Stomach (tissue), 19 donors: ENCODE measurements at places on chromosomes 1 and 21. TPM values are rescaled to one million over a fixed set of nuclear protein-coding genes. Genes with fewer than 3 reads are reported as not detected.

DNA sequence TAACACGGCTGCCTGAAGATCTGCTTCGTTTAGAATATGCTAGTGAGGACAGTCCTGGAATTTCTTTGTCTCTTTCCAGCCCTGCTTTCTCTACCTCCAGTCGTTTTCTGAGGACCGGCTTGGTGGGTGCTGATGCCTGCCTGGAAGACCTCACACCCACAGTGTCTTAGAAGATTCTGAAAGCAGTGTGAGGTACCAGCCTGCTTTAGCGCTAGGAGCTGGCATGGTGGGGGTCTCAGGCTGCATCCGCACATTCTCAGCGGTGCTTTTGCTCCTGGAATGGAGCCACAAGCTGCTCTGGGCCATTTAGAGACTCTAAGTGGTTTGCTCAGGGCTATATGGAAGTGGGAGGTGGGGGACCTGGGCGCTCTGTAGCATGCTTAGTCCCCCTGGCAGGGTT is 61.4 kb downstream of the CD247 start:
- H3K4me3 ChIP-seq, result no peak overlapping the region
- H3K27ac ChIP-seq, result peak overlapping the region; percentile 79
- H3K27me3 ChIP-seq, result no peaks in the 10 kb centered on the region
- no peaks in the 10 kb centered on the region for H3K36me3 ChIP-seq
- H3K4me1 ChIP-seq, result peaks cover 18% of the 10 kb centered on the region

DNA sequence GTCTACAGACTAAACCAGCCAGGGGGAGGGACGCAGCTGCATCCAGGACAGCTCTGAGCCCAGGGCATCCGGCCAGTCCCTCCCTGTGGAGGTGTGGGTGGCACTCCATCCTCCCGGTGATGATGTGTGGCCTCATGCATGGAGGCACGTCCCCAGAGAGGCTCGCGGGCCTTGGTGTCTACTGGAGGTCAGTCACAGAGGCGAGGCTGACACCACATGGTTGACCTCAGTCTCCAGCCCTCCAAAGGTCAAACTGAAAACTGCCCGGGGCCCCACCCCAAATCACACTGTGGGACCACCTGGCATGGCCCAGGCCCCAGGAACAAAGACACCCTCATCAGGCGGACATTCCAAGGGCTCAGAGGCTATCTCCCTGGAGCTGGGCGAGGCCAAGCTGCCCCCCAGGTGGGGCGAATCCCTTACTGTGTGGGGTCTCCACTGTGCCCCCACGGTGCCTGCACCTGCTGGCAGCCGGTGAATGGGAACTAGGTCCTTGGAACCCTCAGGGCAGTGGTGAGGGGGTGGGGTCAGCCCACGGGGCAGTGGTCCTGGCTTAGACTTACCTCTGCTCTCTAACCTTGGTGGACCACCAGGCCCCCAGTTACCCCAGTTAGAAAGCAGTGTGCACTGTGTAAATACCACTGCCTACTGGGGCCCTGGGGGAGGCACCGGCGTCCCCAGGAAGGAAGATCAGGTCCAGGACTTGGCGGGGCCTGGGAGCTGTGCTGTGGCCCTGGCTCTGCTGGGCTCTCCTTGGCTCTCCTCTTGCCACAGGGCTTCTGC is 49.1 kb downstream of the TRPM2 start:
- H3K4me3 ChIP-seq, result no peak overlapping the region
- H3K36me3 ChIP-seq, result peaks cover 20% of the 10 kb centered on the region
- no peak for DNase-seq
- no peaks in the 10 kb centered on the region for H3K4me1 ChIP-seq
- H3K27me3 ChIP-seq, result no peaks in the 10 kb centered on the region
- H3K27ac ChIP-seq, result no peak overlapping the region

Gene CLDN8
- total RNA-seq, result 0.89 TPM

DNA sequence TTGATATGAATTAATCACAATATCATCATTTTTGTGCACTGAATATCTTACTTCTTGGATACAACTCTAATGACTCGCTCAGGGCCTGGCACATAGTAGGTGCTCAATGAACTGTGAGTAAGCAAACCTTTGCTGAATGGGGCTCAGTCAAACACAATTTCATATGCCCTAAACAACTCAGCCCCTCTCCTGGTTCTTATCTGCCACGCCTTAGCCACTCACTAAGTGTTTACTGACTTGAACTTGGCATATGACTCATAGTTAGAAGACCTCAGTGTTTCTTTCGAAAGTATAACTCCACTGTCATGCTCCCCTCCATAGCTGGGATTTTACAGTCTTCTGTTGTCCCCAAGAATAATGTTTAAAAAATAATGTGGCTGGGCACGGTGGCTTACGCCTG is 4.8 kb upstream of the IFNLR1 start:
- no peaks in the 10 kb centered on the region for H3K36me3 ChIP-seq
- H3K4me1 ChIP-seq, result peaks cover 45% of the 10 kb centered on the region
- H3K4me3 ChIP-seq, result no peak overlapping the region
- no peaks in the 10 kb centered on the region for H3K27me3 ChIP-seq

DNA sequence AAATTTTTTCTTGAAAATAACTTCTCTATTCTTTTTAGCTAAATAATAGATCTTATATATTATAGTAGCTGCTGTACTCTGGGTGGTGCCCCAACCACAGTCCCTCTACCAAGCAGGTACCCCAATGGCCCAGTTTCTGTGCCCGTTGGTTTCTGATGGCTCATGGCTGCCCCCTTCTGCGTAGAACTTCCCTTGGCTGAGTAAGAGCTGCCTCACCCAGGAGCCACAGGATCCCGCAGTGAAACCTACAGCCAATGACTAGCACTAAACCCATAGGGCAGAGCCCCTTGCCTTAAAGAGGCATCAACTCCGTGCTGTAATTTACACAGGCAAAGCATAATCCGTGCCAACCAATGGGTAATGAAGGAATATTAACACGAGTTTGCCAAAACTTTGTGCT is 247.5 kb downstream of the USH2A start:
- no peak overlapping the region for H3K4me3 ChIP-seq
- no peaks in the 10 kb centered on the region for H3K4me1 ChIP-seq
- no peaks in the 10 kb centered on the region for H3K36me3 ChIP-seq
- H3K27ac ChIP-seq, result no peak overlapping the region

GRCh38 chr1:86515597-86515996 is 31.3 kb upstream of the CLCA4 start:
- H3K27ac ChIP-seq, result no peak overlapping the region
- no peaks in the 10 kb centered on the region for H3K27me3 ChIP-seq
- no peak for DNase-seq
- no peak overlapping the region for H3K4me3 ChIP-seq
- H3K36me3 ChIP-seq, result no peaks in the 10 kb centered on the region

- H3K36me3 ChIP-seq, result no peaks in the 10 kb centered on the region
- H3K27ac ChIP-seq, result no peak overlapping the region
- H3K4me3 ChIP-seq, result no peak overlapping the region
- DNase-seq, result no peak
- H3K4me1 ChIP-seq, result peaks cover 14% of the 10 kb centered on the region
These were observed 2.5 kb downstream of the SLC1A7 start for GRCh38 chr1:53139951-53140361.
